ENCODE measurements at places on chromosomes 7 and 10.

GRCh38 chr10:55668326-55668922 lies 692.6 kb downstream of the ZWINT start:
- H3K4me1 ChIP-seq, result no peaks in the 10 kb centered on the region
- H3K27me3 ChIP-seq, result no peaks in the 10 kb centered on the region
- no peak for DNase-seq
- no peak overlapping the region for H3K4me3 ChIP-seq

GRCh38 chr7:152975076-152975475 lies 215.5 kb downstream of the ACTR3B start:
- H3K27me3 ChIP-seq, result no peaks in the 10 kb centered on the region
- no peak overlapping the region for H3K27ac ChIP-seq
- no peak for DNase-seq
- no peak overlapping the region for H3K4me3 ChIP-seq
- no peaks in the 10 kb centered on the region for H3K4me1 ChIP-seq
- no peaks in the 10 kb centered on the region for H3K36me3 ChIP-seq

DNA sequence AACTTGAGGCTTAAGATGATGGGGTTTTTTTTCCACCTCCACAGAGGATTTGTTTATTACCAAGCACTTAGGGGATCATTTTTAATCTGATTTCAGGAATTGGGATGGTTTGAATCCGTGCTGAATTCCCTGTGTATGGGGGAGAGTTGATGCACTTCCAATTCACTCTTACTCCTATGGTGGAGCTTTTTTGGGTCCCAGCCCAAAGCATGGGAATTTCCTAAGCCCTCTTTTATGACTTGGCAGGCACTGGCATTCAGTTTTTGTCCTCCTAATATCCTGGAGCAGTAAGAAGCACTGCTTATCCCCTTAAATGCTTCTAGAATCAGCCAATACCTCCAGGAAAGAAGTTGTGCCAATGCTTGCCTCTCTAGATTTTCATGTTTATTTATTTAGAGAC lies 78.7 kb downstream of the HYCC1 start:
- no peaks in the 10 kb centered on the region for H3K36me3 ChIP-seq
- no peaks in the 10 kb centered on the region for H3K27me3 ChIP-seq
- no peaks in the 10 kb centered on the region for H3K4me1 ChIP-seq
- no peak overlapping the region for H3K27ac ChIP-seq

DNA sequence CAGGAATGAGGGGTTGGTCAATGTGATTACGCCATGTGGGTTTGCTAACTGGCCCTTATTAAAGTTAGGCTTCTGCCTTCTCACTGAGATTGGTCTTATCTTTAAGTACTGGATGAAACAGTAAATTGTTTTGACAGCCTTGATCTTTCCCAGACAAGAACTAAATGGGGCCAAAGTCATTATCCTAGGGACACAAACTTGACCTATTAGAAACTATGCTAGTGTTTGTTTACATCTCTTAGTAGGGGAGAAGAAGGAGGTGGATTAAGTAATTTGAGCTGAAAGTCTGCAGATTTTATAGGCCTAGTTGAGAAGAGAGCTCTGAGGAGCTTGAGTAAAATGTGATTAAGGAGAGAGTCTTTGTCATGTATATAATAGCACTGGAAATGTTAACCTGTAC lies 386.9 kb downstream of the HTR7 start:
- DNase-seq, result no peak
- peaks cover 2% of the 10 kb centered on the region for H3K4me1 ChIP-seq
- no peaks in the 10 kb centered on the region for H3K27me3 ChIP-seq
- H3K27ac ChIP-seq, result no peak overlapping the region
- H3K4me3 ChIP-seq, result no peak overlapping the region

GRCh38 chr7:153413540-153414287 lies 638.5 kb upstream of the DPP6 start:
- H3K36me3 ChIP-seq, result no peaks in the 10 kb centered on the region
- DNase-seq, result no peak
- H3K27me3 ChIP-seq, result no peaks in the 10 kb centered on the region
- H3K27ac ChIP-seq, result no peak overlapping the region

DNA sequence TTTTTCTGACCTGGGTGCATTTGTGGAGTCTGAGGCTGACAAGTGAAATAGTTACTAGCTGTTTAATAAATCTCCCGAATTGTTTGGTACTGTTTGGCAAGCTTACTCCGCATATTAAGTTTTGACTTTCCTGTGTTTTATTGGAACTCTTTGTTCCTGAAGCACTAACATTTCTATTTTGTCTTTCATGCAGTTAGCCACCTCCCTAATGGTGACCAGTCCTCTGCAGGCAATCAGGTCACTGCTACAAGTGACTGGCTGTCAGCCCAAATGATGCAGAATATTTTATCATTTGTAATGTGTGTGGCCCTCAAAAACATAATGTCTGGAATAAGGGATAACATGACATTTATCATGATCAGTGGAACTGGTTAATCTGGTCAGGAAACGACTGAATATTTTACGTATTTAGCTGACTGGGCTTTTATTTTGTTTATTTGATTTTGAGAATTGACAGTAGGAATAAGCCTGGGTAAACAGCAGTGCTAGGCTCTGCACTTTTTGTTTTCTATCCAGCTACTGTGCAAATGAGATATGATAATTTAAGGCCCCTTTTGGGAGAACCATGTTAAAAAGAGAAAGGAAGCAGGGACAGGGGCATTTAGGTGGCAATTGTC lies 82.9 kb downstream of the ST7 start:
- DNase-seq, result no peak
- no peaks in the 10 kb centered on the region for H3K36me3 ChIP-seq
- no peak overlapping the region for H3K27ac ChIP-seq
- no peak overlapping the region for H3K4me3 ChIP-seq
- no peaks in the 10 kb centered on the region for H3K27me3 ChIP-seq

GRCh38 chr7:71298378-71298777 lies 166.4 kb downstream of the GALNT17 start:
- no peak for DNase-seq
- no peaks in the 10 kb centered on the region for H3K27me3 ChIP-seq
- H3K4me1 ChIP-seq, result peaks cover 5% of the 10 kb centered on the region
- no peak overlapping the region for H3K27ac ChIP-seq
- no peak overlapping the region for H3K4me3 ChIP-seq

GRCh38 chr10:69504576-69505250 lies 53.4 kb downstream of the TSPAN15 start:
- peaks cover 4% of the 10 kb centered on the region for H3K36me3 ChIP-seq
- H3K4me1 ChIP-seq, result peaks cover 4% of the 10 kb centered on the region
- no peak for DNase-seq
- H3K27ac ChIP-seq, result no peak overlapping the region
- H3K27me3 ChIP-seq, result no peaks in the 10 kb centered on the region
- H3K4me3 ChIP-seq, result no peak overlapping the region

DNA sequence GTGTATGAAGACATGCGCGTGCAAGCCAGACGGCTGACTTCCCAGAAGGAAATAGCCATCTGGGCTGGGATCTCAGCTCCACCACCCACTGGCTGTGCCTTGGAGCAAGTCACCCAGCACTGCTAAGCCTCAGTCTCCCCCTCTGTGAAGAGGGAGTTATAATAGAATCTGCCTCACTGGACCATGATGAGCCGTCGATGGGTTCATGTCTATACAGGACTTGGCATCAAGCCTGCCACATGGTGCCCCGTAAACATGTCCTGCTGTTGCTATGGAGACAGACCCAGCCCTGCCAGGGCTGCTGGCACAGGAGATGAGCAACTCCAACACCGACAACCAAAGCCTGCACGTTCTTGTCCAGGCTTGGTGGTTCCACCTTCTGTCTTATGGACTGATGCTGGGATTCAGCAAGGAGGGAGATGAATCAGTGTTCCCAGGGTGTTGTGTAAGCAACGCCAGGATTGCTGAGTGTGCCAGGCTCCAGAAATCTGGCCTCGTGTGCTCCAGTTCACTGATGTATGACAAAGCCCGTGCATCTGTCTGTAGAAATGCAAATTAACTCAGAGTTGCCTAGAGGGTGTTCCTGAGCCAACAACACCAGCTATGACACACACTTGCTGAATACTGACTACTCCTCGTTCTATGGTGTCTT lies 5.6 kb downstream of the GPR15LG start:
- no peaks in the 10 kb centered on the region for H3K4me1 ChIP-seq
- H3K27ac ChIP-seq, result no peak overlapping the region
- peak; percentile 4 for DNase-seq

DNA sequence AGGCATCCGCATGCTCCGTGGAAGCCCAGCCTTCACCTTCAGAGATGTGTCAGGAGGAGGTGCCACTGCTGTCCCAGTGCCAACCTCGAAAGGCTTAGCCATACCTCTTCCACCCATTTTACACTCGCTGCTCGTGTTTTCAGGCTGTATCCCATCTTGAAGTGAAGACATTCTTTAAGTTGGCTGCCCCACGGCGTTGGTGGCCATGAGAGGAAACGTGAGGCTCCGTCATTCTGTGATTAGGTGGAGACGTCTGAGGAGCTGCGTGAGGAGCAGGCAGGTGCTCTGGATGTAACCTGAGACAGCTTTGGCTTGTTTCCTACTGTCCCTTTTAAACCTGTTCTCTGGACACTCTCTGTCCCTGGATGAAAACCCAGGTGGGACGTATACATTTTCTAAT lies 159.9 kb upstream of the RNF32 start:
- H3K27ac ChIP-seq, result no peak overlapping the region
- no peaks in the 10 kb centered on the region for H3K36me3 ChIP-seq
- no peaks in the 10 kb centered on the region for H3K4me1 ChIP-seq
- H3K4me3 ChIP-seq, result no peak overlapping the region

DNA sequence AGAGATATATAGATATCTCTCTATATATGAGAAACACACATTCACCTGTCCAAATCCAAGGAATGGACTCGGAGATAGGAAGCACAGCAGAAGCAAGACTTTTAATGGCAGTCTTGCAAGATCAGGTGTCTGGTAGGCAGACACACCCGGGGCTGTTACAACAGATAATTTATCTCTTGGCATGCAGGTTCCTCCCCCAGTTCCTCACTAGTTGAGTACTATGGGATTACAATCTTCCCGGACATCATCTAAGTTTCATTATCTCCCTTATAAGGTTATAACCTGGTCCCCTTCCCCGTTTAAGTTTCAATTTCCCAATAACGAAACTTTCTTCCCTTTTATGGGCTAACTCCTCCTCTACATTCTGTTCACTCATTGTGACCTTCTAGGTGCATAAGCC lies 399.3 kb downstream of the PPP1R3A start:
- H3K36me3 ChIP-seq, result no peaks in the 10 kb centered on the region
- DNase-seq, result no peak
- no peaks in the 10 kb centered on the region for H3K27me3 ChIP-seq
- H3K4me3 ChIP-seq, result no peak overlapping the region
- H3K27ac ChIP-seq, result no peak overlapping the region

- H3K36me3 ChIP-seq, result no peaks in the 10 kb centered on the region
- no peak overlapping the region for H3K4me3 ChIP-seq
- H3K27me3 ChIP-seq, result no peaks in the 10 kb centered on the region
- no peaks in the 10 kb centered on the region for H3K4me1 ChIP-seq
These were observed 351.0 kb downstream of the ANKRD7 start for GRCh38 chr7:118575393-118575948.

DNA sequence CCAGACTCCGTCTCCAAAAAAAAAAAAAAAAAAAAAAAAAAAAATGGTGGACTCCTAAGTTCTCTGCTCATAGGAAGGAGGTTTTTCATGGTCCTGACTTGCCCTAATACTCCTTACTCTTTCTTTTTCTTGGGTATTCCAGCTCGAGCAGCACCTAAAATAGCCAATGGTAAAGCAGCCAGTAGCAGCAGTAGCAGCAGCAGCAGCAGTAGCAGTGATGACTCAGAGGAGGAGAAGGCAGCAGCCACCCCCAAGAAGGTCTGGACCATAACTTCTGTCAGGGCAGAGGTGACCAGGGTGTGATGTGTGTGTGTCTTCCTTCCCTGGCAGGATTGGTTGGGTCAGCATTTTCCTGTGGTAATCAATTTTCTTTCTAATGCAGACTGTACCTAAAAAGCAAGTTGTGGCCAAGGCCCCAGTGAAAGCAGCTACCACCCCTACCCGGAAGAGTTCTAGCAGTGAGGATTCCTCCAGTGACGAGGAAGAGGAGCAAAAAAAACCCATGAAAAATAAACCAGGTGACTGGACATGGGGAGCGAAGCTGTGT lies 6.9 kb downstream of the NOLC1 start:
- peaks cover 49% of the 10 kb centered on the region for H3K36me3 ChIP-seq
- no peaks in the 10 kb centered on the region for H3K27me3 ChIP-seq
- H3K4me1 ChIP-seq, result no peaks in the 10 kb centered on the region
- DNase-seq, result no peak
- H3K27ac ChIP-seq, result no peak overlapping the region

DNA sequence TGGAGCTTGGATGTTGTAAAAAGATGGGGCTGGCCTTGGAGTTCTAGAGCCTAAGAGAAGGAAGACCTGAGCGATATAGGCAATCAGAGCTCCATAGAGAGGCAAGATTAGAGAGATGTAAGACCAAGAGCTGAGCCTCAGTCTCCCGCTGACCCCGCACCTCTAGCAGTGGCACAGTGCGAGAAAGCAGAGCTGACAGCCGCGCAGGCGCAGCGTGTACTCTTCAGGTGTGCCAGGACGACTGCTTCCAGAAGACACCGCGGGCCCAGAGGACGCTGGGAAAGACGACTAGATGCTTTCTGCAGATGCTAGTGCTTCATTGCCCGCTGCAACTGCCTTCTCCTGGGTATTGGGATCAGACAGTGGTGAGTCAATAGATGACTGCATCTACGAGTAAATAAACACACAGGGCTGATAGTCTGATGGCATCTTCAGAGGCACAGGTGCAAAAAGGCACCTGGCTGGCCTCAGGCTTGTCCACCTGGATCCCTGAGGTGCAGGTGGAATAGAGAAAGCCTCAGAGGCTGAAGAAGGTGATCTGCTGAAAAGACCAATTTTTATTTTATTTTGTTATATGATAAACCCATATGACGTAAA lies 38.1 kb upstream of the CCDC6 start:
- H3K27ac ChIP-seq, result no peak overlapping the region
- DNase-seq, result no peak
- H3K4me3 ChIP-seq, result no peak overlapping the region
- no peaks in the 10 kb centered on the region for H3K4me1 ChIP-seq
- no peaks in the 10 kb centered on the region for H3K27me3 ChIP-seq
- H3K36me3 ChIP-seq, result no peaks in the 10 kb centered on the region

DNA sequence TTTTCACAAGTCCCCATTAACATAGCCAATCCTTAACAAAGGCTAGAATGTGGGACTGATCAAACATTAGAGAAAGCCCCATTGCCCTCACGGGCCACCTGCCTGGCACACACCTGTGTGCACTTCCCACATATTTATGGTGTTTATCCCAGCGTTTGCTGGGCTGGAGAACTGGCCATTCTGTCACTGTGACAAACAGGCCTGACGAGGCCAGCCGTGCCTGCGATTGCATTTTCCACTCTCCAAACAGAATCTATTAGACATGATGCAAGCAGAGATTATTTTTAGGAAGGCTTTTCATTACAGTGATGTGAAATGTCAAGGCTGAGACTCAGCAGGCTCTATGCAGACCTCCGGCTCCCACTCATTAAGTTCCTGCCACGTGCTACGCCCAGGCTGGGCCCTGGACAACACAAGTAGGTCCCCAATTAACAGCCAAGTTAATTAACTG lies 20.4 kb downstream of the PTPRN2 start:
- no peaks in the 10 kb centered on the region for H3K36me3 ChIP-seq
- no peak overlapping the region for H3K4me3 ChIP-seq
- peaks cover 18% of the 10 kb centered on the region for H3K27me3 ChIP-seq
- no peak overlapping the region for H3K27ac ChIP-seq

GRCh38 chr7:113087071-113087998 lies 708 bp upstream of the GPR85 start:
- H3K4me3 ChIP-seq, result no peak overlapping the region
- H3K27me3 ChIP-seq, result no peaks in the 10 kb centered on the region
- DNase-seq, result peak; percentile 88

Data from trophoblast cell (in vitro differentiated cells and primary cell).